ENCODE measurements at places on chromosomes 12 and 14.

- DNase-seq = no peak
Measured at GRCh38 chr12:53231921-53232645, at the start of gene RARG. Gene RARG, minus strand, starts transcription at chr12:53232209. Its CDS starts 4,664 bp downstream, at chr12:53227545.

GRCh38 chr12:25151476-25151875 is 43.5 kb downstream of the DNAI7 start:
- DNase-seq = peak; percentile 63

DNA sequence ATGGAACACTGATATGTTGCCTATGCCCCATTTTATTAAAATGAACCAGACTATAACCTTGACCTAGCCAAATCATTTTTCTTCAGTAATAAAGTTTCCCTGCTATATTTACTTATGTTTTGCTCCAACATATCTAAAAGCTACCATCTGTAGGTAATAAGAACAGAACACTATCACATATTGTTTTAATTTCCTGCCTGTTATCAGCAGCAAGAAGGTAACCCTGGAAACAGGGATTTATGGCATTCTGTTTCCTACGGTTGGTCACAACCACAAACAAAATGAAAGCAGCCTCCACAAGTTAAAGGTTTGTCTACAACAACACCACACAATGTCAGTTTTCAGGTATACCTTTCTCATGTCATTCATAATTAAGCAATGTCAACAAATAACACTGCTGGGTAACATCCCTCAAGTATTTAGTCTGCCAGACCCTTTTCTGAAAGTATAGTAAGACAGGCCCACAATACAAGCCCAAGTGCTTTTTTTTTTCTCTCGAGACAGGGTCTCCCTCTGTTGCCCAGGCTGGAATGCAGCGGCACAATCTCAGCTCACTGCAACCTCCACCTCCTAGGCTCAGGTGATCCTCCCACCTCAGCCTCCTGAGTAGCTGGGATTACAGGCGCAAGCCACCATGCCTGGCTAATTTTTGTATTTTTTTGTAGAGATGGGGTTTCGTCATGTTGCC is 25.5 kb downstream of the GCH1 start:
- no peak for DNase-seq

GRCh38 chr14:97104029-97104428 is 306.8 kb downstream of the VRK1 start:
- DNase-seq = no peak

DNA sequence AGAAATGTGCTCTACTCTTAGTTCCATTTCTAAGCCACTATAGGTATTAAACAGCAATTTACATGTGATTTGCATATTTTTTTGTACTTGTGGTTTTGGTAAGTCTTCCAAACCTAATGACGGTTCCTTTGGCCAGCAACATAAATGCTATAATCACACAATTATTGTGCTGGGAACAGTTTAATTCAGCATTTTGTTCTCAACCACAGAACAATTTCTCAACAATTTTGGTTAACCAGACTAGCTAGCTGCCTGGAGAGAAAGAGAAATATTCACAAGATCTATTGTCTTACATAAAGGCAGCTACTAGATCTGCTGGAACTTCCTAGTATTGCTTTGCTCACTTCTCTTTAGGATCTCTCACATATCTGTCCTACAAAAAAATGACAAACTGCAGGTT is 265.3 kb downstream of the SOX5 start:
- DNase-seq = no peak

- no peak for DNase-seq
Measured at GRCh38 chr14:95222870-95223398, 65.6 kb upstream of the DICER1 start.

GRCh38 chr14:101564819-101565698 is 3.8 kb downstream of the DIO3 start:
- DNase-seq = no peak

DNA sequence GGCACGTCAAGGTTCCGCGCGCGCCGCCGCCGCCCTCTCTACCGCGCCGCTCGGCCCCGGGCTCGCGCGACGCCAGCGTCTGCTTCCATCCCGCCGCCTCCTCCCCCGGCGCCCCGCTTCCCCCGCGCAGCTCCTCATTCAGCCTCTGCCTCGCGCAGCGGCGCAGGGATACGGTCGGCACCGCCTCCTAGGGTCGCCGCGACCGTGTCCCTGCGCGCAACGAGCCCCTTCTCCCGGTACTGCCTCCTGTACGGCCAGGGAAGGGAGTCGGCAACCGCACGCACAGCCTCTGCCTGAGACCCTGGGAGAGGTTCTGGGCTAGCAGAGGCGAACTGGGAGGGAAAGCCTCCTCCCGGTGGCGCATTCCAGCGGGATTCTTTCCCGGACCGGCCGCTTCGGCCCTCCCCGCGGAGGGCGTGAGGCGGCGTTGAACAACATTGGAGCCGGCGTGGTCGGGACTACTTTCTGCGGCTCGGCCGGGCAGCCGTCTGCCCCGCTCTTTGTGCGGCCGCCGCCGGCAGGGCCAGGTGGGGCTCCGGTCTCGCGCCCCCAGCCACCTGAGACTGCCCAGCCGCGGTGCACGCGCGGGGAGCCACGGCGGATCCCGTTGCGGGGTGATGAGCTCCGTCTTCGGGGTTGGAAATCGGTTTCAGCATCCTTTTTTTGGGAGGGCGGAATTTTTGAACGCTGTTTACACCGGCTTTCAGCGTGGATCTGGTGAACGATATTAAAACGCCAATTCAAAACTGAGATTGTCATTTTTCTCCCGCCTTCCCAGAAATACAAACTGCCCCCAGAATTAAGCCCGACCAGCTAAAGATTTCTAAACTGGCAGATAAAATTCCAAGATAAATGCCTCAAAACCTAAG is at the start of gene LRP6:
Gene LRP6, minus strand, starts transcription at position 172 of the 869 bp plus-strand sequence. CDS start 309 bp downstream, outside the sequence.
- DNase-seq = peak; percentile 92

GRCh38 chr14:65357113-65357512 is 55.4 kb upstream of the FUT8 start:
- DNase-seq = no peak

GRCh38 chr14:81485372-81485771 is 48.3 kb downstream of the SEL1L start:
- no peak for DNase-seq

DNA sequence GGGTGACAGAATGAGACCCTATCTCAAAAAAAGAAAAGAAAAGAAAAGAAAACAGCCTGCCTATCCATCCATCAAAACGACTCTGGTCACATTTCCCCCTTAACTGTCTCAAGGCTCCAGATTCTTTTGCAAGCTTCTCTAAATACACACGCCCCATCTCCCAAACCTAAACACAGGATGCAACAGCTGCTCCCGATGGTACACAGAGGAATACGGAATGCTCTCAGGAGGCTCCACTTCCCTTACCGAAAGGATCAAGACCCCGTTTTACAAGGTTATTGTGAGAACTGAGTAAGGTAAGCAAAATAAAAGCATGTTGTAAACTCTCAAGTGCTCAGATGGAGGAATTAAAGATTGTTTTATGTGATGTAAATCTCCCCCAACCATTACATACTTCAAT is 62.3 kb downstream of the NT5DC3 start:
- no peak for DNase-seq

GRCh38 chr12:120261951-120262851 is 3.3 kb downstream of the PXN start:
- DNase-seq = no peak

DNA sequence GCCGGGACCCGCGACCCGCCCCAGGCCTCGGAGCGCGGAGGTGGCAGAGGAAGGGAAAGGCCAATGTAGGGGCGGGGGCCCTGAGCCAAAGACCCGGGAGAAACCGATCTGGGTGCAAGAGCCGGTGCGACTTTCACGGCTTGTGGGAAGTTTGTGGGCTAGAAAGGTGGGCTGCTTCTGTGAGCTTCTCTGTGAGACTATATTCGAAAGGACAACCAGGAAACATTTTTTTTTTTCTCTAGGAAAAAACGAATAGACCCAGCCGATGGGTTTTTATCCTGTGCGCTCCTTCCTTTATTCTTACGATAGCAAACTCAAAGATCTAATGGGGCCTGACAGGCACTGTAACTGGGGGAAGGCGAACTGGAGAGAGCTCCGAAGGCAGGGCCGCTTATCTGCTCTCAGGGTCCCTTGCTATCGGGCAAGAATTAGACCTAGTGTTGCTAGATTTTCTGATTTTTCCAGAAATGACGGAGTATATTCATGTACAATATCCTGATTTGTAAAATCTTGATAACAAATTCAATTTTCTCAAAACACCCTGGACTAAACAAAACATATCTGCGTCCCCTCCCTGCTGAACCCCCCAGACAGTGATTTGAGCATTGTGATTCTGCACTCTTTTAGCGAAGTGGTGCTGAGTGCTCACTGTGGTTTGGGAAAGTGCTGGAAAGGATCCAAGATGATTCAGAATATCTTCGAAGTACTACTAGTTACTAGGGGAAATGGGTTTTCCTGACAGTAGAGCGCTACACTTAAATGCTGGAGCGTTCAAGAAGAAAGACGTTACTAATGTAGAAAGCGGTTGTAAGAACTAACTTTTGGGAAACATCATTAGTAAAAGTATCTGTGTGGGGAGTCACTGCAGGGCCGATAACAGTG is 563 bp upstream of the STXBP6 start:
- DNase-seq = no peak

DNA sequence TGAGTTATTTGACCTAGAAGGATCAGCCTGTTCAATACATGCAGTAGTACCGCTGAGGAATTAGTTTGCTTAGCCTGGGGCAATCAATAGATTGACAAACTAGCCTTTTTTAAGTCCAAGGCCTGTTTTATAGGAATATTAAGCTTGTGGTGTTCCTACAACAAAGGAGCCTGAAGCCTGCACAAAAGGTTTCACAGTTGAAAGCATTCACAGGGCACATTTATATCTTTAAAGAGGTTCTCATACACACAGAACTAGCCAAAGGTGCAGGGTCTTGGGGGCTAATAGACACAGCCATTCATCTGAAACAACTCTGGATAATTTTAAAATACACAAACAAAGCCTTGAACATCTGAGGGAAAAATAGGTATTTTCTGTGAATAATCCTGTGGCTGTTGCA is 160.3 kb downstream of the RPS29 start:
- no peak for DNase-seq

GRCh38 chr12:92604786-92605185 is 98.0 kb upstream of the PLEKHG7 start:
- no peak for DNase-seq

GRCh38 chr14:33997611-33998010 is 46.7 kb upstream of the EGLN3 start:
- DNase-seq = no peak

- no peak for DNase-seq
Measured at GRCh38 chr14:99875421-99875820, 82.2 kb downstream of the EML1 start.

DNA sequence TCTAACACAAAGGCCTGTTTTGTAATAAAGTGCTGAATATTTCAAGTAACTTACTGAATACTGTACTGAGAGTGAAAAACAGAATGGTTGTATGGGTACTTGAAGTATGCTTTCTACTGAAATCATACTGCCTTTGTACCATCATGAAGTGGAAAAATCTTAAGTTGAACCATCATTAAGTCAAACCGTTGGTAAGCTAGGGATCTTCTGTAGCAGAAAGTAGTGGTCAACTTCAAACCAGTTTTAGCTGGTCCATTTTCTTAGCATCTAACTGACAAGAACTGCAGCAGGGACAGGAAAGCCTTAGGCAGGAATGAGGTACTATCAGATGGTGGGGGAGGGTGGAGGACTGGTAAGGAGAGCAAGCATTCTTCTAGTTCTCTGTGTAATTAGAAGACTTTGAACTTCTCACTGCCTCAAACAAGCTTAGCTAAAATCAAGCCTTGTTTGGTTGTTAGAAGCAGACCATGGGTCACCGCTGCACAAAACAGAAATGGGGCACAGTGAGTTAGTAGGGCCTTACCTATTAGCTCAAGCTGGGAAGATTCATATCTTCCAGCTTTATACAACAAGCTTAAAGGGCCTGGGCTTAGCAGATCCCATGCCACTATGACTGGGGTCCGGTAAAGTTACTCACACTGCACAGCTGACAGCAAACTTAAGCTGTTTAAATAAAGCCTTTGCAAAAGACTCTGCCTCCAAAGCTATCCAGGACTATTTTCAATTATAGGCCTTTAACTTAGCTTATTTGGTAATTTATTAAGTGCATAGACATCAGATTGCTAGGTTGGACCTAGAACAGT is 73.8 kb downstream of the ACADS start:
- DNase-seq = no peak

DNA sequence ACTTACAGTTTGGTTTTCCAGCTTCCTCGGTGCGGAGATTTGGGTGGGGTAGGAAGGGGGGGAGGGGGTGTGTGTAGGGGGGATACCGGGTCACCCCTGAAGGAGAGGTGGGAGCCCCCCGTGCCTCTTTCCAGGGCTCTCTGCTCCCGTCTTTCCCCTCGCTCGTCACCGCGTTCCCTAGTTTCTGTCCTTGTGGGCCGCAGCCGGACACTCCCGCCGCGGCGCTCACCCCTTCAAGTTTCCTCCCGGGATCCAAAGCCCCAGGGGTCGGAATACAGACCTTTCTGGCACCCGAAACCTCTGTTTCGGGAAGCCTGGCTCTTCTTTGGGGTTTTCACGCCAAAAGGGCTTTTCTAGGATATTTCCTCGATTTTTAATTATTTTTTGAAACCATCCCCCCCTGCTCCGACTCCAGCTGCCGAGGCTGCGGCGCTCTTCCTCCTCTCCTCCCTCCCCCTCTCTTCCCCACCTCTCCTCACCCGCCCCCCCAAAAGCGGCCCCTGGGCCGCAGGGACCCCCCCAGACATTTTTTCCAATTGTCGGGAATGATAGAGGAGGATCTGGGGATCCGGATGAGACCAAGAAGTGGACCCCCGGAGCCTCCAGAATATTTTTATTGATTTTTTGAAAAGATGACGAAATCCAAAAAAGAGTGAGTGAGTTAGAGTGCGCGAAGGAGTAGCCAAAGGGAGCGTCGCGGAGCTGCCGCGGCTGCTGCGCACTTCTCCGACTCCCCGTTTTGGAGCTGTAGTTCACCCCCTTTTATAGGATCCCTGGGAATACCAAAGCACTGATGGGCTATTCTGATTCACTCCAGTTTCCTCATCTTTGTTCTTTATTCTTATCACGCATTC is 1.7 kb downstream of the CCND2 start:
- no peak for DNase-seq

- no peak for DNase-seq
Measured at GRCh38 chr14:93916498-93916897, 10.6 kb upstream of the FAM181A start.

DNA sequence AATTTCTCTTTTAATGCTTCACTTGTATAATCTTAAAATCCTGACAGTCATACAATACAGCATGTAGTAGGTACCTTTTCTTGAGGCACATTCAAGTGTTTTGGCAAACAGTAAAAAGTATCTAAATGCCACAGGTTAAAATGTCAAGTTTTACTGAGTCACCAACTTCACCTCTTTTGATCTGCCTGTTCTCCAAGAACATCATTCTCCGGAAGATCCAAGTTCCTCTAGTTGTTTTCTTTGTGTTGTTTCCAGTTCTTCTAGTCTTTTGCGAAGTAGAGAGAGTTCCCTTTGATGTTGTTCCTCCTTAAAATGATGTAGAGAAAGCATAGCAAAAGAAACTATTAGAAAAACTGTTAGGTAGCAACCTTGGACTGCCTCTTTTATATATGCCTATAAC is 151.1 kb downstream of the CEP83 start:
- no peak for DNase-seq

Data from renal cortex interstitium (tissue), 15 donors.